A172 (cell line): ENCODE measurements at places on chromosomes 3 and 15.

DNA sequence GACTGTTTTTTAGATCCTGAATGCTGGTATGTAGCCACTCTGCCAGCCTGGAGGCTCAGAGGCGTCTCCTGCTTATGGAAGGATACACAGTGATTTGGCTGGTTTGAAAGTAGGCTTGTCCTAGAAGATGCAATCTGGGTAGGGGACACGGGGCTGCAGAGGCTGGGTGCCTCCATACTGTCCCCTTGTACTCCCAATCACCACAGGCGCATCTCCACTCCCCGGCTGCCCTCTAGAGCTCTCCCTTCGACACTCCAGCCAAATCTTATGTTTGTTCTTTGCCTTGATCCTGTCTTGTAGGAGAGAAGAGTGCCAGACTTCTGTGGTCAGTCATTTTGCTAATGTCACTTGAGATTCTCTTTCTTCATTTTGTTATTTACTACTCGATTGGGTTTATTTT lies 168.8 kb upstream of the THRB start:
- DNase-seq: no peak

GRCh38 chr3:64766440-64766839 lies 78.6 kb upstream of the ADAMTS9 start:
- DNase-seq: no peak

GRCh38 chr3:155110996-155111901 lies 31.1 kb downstream of the MME start:
- no peak for DNase-seq

- no peak for DNase-seq
These were observed 5.3 kb downstream of the KY start for GRCh38 chr3:134645515-134645914.

DNA sequence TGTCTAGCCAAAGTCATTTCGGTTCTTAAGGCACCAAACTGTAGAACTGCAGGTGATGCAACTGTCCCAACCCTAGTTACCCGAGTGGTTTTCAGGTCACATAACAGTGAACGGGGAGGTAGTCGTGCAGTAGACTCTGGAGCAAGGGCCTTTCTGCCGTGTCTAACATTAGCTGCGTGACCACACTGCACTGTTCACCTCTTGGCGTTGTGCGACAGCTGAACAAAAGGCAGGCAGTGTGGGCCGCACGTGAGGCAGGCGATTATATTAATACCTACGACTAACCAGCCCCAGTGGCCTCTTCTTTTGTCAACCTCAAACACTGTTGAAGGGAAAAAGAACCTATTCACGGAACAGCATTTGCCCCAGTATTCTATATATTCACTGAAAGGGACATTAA lies 2.8 kb downstream of the LRRN1 start:
- DNase-seq: no peak

DNA sequence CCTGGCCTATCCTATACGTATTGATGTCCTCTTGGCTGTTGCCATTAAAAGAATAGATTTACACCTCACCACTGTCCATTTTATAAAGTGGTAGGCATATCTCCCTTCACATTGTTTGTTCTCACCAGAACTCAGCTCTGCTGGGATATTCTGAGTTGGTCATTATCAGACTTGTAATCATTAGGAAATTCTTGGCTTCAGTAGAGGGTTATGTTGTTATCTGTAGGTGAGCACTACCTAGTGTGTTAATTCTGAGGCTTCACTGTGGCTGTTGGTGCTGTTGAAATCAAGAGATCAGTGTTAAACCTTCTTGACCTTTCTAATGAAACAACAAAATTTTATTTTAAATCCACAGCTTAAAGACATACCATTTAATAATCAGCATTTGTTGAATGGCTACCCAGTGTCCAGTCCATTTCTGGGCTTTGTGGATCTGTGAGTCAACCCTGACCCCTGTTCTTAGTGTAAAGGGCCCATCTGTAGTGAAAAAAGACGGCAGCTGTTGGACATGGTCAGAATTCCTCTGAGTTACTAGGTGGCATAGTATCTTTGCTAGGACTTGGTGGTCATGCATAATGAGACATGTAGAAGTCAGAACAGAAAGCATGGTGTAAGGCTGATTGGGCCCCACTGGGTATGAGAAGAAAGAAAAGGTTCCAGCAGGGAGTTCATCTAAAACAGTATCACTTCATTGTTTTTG lies 32.9 kb upstream of the P4HTM start:
- DNase-seq: no peak

DNA sequence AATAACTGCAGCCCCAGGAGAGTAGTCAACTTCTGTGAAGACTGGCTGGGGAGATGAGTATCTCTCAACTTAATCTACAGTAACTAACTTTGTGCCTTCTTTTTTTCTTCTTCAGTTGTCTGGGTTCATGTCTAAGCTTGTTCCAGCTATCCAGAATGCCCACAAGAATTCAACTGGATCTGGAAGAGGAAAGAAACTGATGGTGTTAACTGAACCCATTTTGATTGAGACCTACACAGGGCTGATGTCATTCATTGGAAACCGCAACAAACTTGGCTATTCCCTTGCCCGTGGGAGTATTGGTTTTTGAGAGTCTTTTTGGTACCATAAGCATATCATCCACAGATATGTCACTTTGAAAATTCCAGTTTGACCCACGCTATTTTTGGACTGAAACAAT lies 148.7 kb downstream of the TPRG1 start:
- DNase-seq: no peak

- DNase-seq: peak; percentile 34
These were observed 18.7 kb downstream of the ISG20 start for GRCh38 chr15:88657326-88658069.

DNA sequence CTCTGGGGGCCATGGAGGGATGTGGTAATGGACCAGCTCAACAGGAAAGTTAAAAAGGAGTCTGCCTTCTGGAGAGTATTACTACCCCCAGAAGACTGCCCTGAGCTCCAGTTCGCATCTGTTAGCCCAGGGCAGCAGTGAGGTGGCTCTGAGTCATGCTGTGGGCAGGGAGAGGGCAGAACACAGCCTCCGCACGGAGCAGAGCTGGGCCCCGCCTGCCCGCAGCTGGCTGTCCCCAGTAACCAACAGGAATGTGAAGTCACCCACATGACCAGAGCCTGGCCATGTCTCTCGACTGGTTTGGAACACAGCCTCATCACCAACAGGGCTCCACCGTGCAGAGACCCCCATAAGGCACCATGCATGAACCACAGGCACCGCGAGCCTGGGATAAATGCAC lies 62.1 kb downstream of the CYFIP1 start:
- peak; percentile 68 for DNase-seq

DNA sequence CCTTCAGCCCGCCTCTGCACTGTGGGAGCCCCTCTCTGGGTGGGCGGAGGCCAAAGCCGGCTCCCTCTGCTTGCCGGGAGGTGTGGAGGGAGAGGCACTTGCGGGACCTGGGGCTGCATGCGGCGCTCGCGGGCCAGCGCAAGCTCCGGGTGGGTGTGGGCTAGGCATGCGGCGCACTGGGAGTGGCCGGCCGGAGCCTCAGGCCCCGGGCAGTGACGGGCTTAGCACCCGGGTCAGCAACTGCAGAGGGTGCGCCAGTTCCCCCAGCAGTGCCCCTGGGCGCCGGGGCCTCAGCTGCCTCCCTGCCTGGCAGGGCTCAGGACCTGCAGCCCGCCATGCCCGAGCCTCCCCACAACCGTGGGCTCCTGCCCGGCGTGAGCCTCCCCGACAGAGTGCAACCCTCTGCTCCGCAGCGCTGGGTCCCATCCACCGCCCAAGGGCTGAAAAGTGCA lies 98.9 kb upstream of the POU1F1 start:
- DNase-seq: no peak

GRCh38 chr3:187212196-187212545 lies 14.9 kb downstream of the RTP1 start:
- DNase-seq: no peak

DNA sequence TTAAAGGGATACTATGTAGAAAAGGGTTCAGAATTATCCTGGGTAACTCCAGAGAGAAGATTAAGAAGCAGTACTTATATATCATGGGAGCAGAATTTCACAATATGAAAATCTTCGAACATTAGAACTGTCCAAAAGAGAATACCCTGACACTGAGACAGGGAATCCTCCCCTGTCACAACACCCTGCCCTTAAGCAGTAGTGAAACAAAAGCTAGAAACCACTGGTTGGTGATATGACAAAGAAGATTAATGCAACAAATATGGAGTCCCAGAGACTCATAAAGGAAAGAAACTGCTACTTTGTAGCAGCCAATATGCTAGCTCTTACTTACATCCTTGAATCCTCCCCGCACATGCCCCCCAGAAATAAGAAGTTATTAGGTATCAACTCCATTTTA lies 18.5 kb downstream of the MIX23 start:
- no peak for DNase-seq

DNA sequence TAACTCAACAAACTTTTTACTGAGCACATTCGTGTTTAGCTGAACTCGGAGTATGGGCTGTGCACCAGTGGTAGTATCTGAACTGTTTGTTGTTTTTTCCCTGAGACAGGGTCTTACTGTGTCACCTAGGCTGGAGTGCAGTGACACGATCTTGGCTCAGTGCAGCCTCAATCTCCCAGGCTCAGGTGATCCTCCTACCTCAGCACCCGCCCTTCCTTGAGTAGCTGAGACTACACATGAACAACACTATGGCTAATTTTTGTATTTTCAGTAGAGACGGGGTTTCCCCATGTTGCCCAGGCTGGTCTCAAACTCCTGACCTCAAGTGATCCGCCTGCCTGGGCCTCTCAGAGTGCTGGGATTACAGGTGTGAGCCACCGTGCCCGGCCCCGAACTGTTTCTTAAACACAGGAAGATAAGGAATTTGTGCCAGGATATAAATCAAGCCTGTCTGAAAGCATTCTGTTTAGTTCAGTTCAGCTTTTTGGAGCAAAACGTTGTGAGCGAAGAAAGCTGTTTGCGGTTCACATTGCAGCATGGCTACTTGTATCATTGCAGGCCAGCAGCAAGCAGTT lies 40.4 kb upstream of the SKOR1 start:
- DNase-seq: no peak

DNA sequence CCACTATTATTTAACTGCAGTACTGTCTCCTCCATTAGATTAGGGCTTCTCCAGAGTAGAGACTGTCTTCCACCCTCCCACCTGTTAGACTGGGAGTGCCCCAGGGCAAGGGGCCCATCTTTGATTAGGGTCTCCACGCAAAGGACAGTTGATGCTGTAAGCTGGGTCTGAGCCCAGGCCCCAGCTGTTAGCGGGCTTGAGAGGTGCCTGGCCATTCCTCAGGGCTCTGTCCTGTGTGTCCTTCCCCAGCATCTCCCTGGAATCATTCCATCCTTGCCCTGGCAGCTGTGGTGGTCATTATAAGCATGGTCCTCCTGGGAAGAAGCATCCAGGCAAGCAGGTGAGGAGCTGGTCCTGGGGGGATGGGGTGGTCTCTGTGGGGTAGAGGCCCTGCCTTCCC lies 6.1 kb downstream of the SLC51B start:
- DNase-seq: no peak

- DNase-seq: peak; percentile 41
These were observed 2.8 kb downstream of the SQOR start for GRCh38 chr15:45637552-45638033.

DNA sequence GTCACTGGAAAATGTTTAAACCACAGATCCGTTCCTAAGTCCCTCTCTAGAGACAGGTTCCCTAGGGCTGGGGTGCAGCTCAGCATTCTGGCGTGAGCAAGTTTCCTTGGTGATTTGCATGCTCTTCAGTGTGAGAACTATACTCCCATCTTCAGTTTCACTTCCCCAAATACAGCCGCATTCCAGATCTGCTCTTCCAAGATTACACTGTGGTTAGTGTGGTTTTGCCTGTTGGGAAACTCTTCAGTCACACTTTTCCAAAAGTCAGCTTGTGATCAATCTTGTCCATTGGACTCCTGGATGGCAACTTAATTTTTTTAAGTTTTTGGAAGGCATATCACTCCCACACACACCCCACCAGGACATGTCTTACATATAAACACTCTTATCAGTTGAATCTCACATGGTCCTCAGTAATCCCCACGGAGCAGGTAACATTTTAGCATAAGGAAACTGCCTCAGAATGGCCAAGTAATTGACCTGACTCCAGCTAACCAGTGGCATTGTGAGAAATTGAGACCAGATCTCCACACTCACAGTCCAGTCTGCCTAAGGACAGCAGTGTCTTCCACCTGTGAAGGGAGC lies 33.5 kb upstream of the PTPN23 start:
- peak; percentile 34 for DNase-seq

GRCh38 chr3:126961191-126961790 lies 21.6 kb upstream of the PLXNA1 start:
- DNase-seq: peak; percentile 90

DNA sequence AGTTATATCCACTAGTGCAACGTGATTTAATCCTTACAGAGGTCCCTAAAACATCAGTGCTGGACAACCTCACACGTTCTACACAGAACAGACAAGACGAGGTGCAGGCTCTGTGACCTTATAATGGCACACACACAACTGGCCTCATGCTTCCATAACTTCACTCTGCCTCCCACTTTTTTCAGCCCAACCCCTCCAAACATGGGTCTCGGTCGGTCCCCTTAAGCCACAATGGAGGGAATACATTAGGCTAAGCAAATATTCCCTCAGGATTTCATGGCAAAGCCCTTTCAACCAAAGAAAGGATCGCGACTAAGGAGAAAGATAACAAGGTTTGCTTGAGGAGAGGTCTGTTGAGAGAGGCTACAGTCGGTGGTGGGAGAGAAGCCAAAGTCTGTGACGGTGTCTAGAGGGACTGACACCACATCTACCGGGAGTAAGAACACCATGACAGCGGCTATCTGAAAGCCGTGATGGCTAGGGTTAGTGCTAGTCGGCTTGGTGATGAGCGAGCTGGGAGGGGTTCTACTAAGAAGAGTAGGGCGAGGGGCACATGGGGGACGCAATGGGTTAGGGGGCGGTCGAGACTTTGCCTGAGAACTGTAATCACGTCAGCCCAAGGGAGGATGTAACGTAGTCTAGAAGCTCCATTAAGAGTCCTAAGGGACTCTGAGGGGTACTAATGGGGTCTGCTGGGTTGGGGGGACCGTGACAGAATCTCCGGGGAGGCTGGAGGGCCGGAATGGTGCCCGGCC lies 1.0 kb downstream of the MYO9A start:
- DNase-seq: no peak

DNA sequence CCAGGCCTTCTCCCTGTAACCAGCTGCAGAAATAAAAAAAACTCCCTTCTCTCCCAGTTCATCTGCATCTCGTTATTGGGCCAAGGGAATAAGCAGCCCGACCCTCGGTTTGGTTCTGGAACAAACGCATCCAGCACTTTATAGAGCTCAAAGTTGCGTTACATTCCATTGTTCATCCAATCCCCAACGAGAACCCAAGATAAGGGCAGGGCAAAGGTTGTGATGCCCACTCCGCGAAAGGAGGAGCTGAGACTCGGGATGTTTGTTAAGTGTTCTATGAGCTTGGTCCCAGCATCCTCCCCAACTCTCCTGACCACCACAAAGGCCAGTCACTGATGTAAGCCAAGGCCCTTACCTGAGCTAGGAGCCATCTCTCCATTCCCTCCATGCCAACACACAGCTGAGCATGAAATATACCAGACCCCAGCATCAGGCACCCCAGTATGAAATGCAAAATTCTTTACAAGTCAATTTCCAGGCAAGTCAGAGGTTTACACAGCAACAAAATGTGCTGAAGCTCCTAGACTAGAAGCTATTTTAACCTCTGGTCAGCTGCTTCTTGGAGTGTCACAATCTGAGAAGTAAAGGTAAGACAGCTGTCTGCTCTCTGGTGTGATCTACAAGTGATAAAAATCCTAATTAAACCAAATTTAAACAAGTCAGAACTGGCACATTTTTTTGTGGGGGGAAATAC lies 17.9 kb downstream of the CCDC12 start:
- DNase-seq: no peak
